ENCODE measurements at places on chromosomes 3 and 15. TPM values are rescaled to one million over a fixed set of nuclear protein-coding genes. Genes with fewer than 3 reads are reported as not detected.

STRC gene
- 0.12 TPM for total RNA-seq

SI gene
- total RNA-seq: not detected

LRRIQ4 gene
- not detected for total RNA-seq

ANKUB1 gene
- total RNA-seq: not detected

MESP1 gene
- total RNA-seq: 10.5 TPM

CCDC33 gene
- total RNA-seq: not detected
